ENCODE measurements at places on chromosomes 11 and 22.

DNA sequence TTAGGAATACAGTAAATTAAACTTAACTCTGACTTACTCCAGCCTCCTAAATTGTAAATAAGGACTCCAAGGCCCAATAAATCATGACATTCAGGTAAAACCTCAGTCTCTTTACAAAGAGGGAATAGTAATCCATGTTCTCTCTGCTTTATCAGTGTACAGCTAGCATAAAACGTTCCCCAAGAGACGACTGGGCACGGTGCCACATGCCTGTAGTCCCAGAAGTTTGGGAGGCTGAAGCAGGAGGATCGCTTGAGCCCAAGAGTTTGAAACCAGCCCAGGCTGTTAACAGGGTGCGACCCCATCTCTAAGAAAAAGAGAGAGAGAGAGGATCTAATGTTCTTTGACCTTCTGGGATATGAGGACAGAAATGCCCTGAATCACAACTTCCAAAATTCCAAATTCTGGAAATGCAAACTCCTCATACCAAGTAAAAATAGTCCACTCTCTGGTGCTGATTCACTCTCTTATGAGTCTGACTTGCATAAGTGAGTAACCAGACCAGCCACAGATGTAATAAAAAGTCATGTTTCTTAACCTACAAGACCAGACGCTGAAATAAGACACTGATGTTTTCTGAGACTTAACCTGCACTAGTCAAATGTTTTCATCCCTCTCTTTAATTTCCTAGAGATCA is 25.5 kb downstream of the NNMT start:
- DNase-seq, result no peak

GRCh38 chr11:1908618-1909017 is 10.9 kb upstream of the TNNT3 start:
- no peak for DNase-seq

DNA sequence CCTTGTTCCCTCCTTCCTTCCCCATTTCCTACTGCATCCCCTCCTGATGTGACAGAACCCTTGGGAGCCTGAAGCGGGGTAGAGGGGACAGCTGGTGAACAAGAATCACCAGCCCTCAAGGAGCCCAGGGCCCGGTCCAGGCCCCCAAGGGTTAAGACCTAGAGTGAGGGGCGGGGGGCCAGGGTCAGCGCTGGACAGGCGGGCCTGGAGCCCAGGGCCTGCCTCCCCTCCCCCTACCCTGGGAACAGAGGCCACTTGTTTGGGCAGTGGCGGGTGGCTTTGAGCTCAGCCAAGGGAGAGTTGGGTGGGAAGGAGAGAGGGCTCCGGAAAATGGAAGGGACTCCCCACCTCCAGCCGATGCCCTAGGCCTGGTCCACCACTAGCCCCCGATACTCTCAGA is 2.1 kb downstream of the ARAP1 start:
- DNase-seq, result no peak

GRCh38 chr11:17722000-17722643 is 2.8 kb downstream of the MYOD1 start:
- DNase-seq, result no peak

GRCh38 chr11:128786507-128786906 is 80.6 kb downstream of the KCNJ1 start:
- DNase-seq, result no peak

DNA sequence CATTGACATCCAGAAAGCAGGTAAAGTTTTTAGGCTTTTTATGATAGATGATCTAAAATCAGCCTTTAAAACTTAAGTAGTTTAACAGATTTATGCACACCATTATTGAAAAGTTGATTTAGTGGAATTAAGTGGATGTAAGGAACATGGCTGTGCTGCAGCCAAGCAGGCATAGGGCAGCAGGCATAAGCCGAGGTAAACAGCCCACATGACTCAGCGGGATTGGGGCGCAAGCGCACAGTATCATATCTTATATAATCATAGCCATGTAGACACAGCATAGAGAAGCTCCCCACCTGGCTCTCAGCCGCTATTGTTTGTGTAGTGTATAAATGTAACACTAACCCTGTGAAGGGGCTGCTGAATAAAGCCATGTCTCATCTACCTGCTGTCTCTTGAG is 157.5 kb downstream of the WNT11 start:
- DNase-seq, result no peak

- DNase-seq, result peak; percentile 43
Measured at GRCh38 chr11:8777907-8778767, 95.5 kb downstream of the RPL27A start.

Measured in NCI-H2081 (cell line).